ENCODE measurements at places on chromosomes 13 and 19.

DNA sequence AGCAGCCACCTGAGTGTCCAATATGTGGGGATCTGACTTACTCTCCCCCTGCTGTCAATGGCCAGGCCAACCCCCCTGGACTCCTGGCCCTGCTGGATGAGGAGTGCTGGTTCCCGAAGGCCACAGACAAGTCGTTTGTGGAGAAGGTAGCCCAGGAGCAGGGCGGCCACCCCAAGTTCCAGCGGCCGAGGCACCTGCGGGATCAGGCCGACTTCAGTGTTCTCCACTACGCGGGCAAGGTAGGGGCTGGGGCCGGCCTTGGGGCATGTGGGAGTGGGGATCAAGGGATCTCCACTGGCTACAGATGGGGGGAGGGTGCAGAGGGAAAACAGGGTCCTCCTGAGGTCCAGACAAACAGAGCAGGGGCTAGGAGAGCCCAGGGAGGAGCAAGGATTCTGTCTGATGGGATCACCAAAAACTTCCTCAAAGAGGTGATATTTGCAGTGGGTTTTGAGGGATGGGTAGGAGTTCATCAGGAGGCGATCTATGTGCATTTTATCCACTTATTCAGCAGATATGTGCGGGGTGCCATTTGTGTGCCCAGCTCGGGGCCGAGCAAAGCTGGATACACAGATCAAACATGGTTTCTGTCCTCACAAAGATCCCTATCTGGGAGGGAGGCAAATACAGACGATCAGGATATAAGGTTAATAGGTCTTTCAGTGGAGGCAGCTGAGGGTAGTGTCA lies 47.2 kb downstream of the MYH14 start:
- DNase-seq: no peak

GRCh38 chr13:104447348-104447747 lies 1381.1 kb upstream of the SLC10A2 start:
- DNase-seq: no peak

DNA sequence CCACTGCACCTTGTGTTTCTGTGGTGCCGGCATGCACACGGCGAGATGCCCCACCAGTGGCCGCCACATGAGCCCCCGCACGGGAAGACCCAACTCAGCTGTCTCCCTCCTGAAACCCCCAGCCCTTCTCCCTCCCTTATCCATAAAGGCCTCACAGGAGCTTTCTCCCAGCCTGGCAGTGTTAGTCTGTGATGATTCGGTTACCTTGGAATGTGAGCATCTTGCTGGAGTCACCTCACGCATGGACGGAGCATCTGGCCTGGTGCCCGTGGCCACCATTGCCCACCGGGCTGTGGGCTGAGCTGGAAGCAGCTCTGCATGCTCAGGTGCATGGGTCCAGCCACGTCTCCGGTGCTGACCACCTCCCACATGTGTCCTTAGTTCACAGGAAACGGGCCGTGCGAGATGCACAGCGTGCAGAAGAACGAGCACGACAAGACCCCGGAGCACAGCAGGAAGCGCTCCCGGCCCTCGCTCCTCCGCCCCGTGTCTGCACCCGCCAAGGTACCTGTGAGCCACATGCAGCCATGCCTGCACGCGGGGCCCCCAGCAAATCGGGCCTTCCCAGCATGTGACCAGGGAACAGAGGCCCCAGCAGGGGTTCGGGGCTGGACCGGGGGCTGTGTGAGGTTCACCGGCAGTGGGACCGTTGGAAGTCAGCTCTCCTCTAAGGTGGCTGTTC lies 22.0 kb downstream of the SIN3B start:
- DNase-seq: no peak

- no peak for DNase-seq
Measured at GRCh38 chr13:20990910-20991525, 70.4 kb downstream of the LATS2 start.

DNA sequence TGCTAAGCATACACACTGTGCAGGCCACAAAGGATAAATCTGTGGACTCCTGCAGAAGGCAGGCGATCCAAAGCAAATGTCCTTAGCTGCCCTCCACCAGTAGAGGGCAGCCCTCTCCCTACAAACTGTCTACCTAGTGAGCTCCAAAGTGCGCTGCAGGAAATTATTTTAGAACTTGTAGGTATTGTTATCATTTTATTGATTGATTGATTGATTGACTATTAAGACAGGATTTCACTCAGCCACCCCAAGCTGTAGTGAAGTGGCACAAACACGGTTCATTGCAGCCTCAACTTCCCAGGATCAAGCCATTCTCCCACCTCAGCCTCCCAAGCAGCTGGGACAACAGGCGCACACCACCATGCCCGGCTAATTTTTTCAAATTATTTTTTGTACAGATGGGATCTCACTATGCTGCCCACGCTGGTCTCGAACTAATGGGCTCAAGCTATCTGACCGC lies 37.3 kb downstream of the RNF6 start:
- DNase-seq: peak; percentile 80

DNA sequence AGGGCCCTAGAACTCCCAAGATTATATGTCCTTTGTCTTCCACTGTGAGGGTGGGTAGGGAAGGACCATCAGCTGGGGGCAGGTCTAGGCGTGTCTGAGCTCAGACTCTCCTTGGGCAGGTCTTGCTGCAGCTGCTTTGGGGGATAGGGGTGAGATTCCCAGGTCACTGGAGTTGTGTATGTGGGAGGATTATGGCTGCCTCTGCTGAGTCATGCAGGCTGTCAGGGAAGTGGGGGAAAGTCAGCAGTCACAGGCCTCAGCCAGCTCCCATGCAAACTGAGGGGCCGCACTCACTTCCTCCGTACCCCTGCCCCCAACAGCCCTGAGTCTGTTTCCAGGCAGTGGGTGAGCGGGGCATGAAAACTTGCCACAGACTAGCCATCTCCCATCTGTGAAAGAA lies 600.8 kb downstream of the DIAPH3 start:
- DNase-seq: no peak

DNA sequence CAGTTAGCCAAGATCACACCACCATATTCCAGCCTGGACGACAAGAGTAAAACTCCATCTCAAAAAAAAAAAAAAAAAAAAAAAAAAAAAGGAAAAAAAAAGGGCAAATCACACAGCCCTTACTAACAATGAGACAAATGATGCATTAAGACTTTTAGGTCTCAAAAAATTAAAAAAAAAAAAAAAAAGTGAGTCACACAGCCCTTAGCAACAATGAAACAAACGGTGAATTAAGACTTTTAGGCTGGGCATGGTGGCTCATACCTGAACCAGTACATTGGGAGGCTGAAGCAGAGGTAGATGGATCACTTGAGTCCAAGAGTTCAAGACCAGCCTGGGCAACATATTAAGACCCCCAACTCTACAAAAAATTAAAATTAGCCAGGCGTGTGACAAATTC lies 32.4 kb upstream of the EIF3G start:
- no peak for DNase-seq

DNA sequence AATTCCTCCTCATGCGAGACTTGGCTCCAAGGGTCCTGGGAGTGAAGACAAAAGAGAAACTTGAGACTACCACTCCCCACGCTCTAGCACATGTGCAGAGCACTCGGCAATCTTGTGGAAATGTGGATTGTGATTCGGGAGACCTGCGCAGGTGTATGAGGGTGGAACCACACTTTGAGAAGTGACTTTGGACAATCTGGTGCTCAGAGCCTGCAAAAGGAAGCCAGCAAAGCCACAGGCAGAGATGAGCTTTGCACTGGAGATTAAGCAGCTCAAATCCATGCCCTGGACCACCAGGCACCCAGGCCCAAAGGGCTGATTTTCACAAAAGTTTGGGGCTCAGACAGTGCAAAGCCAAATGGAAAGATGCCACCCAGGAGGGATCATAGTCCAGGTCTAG lies 162.5 kb upstream of the TSHZ3 start:
- DNase-seq: no peak

GRCh38 chr19:57067440-57067839 lies 52.3 kb upstream of the USP29 start:
- DNase-seq: no peak

DNA sequence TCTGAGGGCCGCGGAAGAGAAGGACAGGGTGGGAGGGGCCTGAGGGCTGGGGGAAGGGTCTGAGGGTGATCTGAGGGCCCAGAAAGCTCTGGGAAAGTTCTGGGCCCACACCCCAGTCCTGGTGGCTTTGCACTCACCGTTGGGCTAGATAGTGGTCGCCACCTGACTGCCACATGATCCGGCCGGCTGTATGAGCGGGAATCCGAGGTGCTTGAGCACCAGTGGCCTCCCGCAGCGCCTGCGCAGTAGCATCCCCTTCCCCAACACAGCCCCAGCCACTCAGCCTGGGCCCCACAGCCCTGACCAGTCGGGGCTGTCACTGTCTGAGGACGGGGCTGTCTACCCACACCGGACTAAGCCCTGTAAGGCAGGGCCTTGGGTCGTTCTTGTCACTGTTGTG lies 15.0 kb downstream of the PRODH2 start:
- peak; percentile 32 for DNase-seq

- DNase-seq: no peak
Measured at GRCh38 chr13:91904597-91904996, 506.2 kb downstream of the GPC5 start.

DNA sequence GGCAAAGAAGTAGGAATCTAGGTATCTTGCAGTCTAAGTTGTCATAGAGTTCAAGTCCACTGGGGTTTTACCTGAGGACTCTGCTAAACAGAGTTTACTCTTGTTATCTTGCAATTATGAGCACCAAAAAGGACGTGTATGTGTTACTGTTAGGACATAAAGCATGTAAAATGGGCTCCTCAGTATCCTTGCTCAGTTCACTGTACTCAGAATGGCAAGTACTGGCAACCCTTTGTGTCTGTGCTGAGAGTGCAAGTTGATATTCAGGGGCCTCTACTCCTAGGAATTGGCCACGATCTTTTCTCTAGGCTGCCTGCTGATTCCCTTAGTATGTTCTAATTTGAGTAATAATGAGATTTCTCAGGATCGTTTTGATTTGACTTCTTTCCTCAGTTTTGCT lies 13.3 kb downstream of the TDRD3 start:
- DNase-seq: no peak

GRCh38 chr13:39547108-39547507 lies 55.9 kb downstream of the LHFPL6 start:
- no peak for DNase-seq

GRCh38 chr13:48562296-48563066 lies 29.6 kb upstream of the RCBTB2 start:
- peak; percentile 79 for DNase-seq

- DNase-seq: no peak
Measured at GRCh38 chr13:35630551-35631275, 154.2 kb upstream of the MAB21L1 start.

DNA sequence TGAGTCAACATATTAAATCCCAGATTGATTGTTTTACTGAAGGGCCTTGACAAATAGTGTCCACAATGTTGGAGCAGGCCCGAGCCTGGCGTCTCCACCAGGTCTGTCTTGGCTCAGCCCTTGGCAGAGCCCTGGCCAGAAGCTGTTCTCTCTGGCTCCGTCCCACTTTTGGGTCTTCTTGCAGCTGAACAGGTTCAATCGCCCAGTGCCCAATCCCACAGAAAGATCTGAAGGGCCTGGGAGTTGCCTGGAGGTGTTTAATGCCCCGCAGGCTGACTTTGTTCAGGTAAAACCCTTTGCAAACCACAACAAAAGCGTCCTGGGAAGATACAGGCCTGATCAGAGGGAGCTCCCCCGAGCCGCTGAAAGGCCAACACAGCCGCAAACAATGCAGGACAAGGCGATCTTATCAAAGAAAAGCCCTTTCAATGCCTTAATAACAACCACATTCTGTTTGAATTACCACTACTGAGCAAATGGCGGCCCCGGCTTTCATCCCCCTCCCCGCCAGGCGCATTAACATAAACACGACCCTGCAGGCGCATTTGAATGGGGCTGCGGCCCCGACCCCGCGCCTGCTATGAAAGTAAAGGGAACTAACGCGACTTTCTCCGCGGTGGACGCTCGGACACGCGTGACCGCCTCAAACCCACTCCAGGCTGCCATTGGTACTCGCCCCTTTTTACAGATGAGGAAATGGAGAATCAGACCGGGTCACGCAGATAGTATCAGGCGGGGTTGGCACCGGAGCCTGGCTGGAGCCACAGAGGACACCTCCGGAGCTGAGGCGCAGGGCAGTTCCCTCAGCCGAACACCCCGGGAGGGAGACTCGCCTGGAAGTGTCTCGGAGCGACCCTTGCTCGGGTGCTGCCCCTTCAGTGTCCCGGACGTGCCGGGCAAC lies 3.1 kb downstream of the CDX2 start:
- DNase-seq: no peak

GRCh38 chr13:110109140-110109783 lies 197.7 kb downstream of the COL4A1 start:
- no peak for DNase-seq

- no peak for DNase-seq
Measured at GRCh38 chr13:79987323-79987722, 353.6 kb downstream of the SPRY2 start.

GRCh38 chr13:26957182-26957581 lies 196.6 kb upstream of the GPR12 start:
- no peak for DNase-seq
